ENCODE measurements at places on chromosomes 3 and 15.

GRCh38 chr3:186724911-186725310, 7.8 kb downstream of the KNG1 start:
- no peak for DNase-seq

DNA sequence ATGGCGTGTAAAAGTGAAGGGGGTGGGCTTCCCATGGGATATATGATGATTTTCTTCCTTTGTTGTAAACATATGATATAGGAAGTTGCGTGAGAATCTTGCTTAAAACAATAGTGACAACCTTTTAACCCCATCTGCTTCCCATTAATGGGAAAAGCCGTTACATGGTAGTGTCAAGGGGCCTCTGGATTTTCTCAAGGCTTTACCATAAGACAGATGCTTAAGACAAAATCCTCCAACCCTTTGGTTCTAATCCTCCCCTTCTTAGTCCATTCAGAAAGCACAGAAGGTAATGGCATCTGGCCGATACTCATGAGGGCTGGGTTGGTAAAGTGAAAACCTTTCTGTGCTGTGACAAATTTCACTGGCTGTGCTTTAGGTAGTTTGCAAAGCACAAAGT, 25.0 kb downstream of the DPH3 start:
- DNase-seq, result no peak

DNA sequence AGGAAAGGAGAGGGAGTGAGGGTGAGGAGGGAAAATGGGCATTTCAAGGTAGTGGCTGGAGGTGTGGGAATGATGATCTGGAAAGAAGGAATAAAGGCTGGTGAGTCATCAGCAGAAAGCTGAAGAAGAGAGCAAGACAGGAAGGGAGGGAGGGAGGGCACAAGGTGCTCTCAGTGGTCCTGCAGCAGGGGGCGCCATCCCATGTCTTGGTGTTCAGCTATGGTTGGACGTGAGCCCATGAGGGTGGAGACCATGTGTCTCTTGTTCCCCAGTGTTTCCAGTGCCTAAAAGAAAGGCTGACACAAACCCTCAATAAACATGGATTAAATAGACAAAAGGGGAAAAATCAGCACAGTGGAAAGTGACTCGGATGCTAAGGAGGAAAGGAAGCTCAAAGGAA, 228.5 kb downstream of the NTRK3 start:
- no peak for DNase-seq

DNA sequence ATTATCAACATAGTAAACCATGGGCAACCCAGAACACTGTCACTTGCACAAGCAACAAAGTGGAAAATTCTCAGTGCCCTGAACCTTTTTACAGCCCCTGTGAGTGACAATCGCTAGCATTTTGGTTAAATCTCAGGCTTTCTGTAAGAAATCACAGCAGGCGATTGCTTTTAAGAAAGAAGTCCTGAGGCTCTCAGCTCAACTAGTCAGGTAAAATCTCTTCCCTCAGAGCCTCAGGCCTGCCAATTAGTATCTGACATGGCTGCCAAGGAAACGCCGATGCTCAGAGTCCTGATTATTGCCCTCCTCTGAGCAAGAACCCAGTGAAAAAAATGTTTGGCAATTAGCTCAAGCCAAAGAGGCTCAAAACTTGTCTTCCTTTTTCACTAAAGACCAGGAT, 530.8 kb downstream of the DIPK2A start:
- DNase-seq, result no peak

- DNase-seq, result peak; percentile 42
Observed at GRCh38 chr15:35078221-35078915, 6.7 kb downstream of the NANOGP8 start.
